Right renal pelvis (tissue), 4 donors: ENCODE measurements at places on chromosomes 4 and X.

DNA sequence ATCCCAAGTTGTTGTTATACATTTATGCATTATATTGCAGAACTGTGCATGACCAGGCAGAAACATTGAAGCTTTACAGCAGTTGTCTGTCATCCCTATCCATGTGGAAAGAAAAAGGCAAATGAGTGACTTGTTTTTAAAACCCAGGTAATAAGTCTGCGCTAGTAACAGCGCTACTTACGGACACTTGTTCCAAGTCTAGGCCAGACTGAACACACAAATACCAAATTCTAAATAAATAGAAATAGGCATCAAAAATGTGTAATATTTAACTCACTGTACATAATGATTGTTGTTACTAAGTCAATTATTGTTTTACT, 548 bp upstream of the MAML3 start:
- DNase-seq: no peak

GRCh38 chrX:72271812-72272211, 5.2 kb downstream of the RPS4X start:
- DNase-seq: no peak

DNA sequence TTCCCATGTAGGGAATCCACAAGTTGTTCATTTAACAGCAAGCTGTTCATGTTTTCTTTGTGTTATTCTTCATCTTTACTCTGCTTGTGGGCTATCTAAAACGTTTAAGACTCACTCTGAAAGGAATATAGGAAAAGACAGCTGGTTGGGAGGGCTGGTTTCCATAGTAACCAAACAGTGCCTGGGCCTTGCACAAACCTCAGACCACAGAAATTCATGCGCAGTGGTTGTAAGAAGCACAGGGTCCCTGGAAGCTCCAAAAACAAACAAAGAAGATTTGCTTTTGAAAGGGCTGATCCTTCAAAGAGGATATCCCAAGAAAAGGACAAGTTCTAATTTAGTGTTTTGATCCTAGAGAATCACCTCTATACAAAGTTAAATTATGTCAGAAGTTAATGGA, 7.8 kb downstream of the SERTM2 start:
- DNase-seq: peak; percentile 20

GRCh38 chrX:15834827-15835595, 19.6 kb downstream of the AP1S2 start:
- DNase-seq: no peak

DNA sequence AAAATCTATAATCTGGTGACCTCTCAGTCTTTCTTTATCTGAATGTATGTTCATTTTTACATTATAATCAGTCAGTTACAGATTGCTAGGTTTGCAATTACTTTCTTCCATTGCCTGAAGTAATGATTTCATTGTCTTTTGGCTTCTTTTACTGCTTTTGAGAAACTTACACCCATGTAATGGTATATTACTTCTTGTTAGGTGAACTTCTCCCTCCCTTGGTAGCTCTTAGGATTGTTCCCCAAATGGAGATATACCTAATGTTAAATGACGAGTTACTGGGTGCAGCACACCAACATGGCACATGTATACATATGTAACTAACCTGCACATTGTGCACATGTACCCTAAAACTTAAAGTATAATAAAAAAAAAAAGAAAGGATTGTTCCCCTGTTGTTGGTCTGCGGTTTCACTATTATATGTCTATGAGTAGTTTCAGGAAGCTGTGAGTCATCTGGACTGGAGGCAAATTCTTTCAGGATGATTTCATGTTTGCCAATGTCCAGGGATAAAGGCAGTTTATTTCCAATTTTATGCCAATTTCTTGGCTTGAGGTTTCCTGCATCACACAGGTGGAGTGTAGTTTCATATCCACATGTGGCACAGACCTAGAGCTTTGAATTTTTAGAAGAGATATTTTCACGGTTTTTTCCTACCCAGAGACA, 21.8 kb downstream of the SPANXC start:
- no peak for DNase-seq

DNA sequence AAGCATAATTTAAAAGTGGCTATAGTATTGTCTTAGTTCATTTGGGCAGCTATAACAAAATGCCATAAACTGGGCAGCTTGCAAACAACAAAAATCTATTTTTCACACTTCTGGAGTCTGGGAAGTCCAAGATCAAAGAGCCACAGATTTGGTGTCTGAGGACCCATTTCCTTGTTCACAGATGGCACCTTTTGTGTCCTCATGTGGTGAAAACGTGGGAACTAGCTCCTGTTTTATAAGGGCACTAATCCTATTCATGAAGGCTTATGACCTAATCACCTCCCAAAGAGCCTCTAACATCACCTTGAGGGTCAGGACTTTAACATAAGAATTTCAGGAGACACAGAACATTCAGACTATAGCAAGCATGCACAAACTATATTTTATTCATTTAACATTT, 126.5 kb upstream of the WDFY3 start:
- no peak for DNase-seq

DNA sequence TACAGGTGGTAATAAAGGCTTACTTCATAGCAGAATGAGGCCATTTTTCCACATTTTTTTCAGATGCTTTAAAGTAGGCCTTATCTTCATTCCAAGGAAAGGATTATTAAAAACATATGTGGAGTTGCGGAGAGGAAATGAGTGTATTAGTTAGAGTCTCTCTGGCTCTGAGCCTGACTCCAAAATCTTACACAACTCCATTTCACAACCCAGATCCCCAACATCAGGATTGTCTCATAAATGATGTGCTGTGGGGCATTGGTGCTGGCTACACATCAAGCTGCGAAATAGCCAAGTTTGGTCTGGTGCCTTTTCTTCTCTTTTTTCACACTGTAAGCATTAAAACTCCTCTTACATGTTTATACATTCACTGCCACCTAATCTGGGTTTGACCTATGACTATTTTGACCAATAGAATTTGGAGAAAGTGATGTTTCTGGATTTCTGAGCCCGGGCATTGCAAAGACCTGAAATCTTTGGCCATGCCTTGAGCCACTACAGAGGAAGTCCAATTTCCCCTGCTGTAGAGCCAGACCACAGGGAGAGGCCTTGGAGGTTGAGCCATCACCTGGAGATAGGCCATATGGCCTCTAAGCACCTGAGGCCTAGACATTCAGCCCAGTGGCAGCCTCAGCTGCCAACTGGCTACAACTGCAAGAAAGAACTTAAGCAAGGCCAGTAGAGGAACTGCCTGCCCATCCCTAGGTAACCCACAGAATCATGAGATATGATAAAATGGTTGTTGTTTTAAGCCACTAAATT, 16.7 kb upstream of the SOD3 start:
- DNase-seq: no peak

GRCh38 chr4:164467493-164467892, 286.4 kb upstream of the SMIM31 start:
- no peak for DNase-seq

DNA sequence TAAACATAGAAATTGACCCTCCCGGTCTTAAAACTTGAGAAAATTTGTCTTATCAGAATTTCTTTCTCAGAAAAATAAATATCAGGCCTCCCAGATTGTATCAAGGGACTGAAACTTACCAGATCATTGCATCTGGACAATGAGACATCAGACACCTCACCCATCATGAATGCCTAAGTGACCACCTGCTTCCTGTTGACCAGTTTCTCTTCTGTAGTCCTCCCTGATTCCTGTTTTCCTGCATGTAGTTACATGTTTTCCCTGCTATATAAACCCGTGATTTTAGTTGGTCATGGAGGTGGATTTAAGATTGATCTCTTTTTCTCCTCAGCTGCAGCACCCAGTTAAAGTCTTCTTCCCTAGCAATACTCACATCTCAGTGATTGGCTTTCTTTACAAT, 548.1 kb downstream of the PPP4R3C start:
- no peak for DNase-seq

DNA sequence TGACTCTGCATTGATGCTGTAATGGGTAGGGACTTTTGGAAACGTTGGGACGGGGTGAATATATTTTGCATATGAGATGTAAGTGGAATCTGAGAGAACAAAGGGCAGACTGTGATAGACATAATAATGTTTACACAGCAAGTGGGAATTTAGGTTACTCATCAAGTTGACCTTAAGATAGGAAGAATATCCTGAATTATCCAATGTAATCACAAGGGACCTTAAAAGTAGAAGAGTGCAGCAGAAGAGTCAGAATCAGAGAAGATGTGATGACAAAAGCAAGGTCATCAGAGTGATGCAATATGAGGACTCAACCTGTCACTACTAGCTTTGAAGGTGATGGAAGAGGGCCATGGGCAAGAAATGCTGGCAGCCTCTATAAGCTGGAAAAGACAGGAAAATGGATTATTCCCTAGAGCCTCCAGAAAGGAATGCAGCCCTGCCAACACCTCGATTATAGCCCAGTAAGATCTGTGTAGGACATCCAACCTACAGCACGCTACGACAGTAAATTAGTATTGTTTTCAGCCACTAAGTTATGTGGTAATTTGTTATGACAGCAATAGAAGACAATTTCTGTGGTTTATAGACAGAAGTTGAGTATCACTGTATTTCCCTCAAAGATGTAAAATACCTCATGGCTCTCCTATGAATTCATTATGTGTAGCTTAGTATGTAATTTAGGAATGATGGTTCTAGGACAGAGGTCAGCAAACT, 26.4 kb downstream of the MORC4 start:
- DNase-seq: no peak

- no peak for DNase-seq
These were observed 113.7 kb downstream of the BMP15 start for GRCh38 chrX:51024106-51024696.

GRCh38 chrX:19810802-19811201, 76.6 kb downstream of the SH3KBP1 start:
- DNase-seq: no peak

GRCh38 chr4:32135642-32136041, 1415.5 kb downstream of the PCDH7 start:
- DNase-seq: no peak

- DNase-seq: no peak
These were observed 39.8 kb upstream of the RBM47 start for GRCh38 chr4:40669504-40669903.

DNA sequence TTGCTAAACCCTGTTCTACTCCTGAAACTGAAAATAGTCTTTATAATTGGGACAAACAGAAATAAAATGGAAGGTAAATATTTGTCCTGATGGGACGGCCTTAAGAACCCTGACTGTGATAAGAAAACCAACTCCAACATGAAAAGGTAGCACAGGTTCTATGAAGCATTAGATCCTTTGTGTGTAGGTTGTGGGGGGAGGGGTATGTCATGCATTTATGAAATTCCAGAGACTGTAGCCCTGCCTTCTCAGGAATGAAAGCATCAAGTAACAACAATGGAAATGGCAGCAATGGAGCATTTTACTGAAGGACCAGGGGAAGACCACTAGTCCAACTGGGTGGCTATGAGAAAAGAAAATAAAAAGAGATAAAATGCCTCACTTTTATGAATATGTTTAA, 23.9 kb downstream of the CXXC4 start:
- DNase-seq: no peak

- no peak for DNase-seq
These were observed 194.7 kb downstream of the CPEB2 start for GRCh38 chr4:15197005-15197404.

GRCh38 chr4:96395747-96396146, 555.9 kb downstream of the PDHA2 start:
- DNase-seq: no peak

GRCh38 chrX:1398431-1399340, 6.8 kb upstream of the SLC25A6 start:
- DNase-seq: no peak

DNA sequence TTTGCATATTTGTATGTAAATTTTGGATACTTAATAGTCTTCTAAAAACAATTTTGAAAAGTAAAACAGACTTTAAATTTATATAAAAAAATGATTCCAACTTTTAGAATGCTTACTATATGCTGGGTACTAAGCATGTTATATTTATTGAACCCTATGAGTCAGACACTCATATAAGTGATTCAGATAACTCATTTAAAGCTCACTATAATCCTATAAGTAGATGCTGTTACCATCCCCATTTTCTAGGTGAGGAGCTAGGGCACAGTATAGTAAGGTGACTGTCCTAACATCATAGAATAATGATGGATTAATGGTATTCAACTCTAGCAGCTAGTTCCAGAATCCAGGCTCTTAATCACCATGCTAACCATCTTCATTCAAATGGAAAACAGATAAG, 877.0 kb upstream of the GRID2 start:
- no peak for DNase-seq

- DNase-seq: no peak
These were observed 15.9 kb downstream of the DHX15 start for GRCh38 chr4:24568425-24568824.

DNA sequence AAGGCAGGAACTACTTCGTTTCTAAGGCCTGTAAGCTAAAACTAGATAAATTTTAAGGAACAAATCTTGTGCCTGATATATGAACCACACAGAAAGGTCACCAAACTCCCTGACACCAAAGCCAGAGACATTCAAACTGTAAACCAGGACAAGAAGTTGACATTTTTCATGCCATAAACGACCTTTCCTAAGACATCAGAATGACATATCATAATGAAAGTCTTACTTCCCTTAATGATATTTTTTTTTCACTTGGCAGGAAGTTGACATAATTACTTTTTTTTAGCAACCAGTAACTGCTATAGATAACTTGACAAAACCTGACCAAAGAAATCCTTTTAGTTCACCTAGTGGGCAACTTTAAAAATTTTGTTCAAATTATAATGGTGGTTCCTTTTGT, 231.5 kb upstream of the AGTR2 start:
- DNase-seq: no peak

DNA sequence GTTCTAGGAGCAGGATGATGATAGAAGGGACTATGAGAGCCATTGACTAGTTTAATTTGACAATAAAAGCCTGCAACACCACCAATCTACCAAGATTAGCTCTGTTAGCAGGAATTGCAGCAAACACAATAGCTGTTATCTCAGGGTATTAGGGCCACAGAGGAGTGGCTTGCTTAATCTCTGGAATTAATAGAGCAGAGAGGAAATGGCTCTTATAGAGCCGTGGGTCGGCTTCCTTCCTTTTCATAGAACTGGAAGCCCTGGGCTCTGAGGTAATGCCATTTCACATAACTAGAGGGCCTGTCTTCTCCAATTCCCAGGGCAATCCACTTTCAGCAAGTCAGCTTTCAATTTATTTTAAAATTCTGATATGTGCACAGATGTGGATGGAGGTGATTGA, 83.0 kb downstream of the MAMLD1 start:
- DNase-seq: no peak

DNA sequence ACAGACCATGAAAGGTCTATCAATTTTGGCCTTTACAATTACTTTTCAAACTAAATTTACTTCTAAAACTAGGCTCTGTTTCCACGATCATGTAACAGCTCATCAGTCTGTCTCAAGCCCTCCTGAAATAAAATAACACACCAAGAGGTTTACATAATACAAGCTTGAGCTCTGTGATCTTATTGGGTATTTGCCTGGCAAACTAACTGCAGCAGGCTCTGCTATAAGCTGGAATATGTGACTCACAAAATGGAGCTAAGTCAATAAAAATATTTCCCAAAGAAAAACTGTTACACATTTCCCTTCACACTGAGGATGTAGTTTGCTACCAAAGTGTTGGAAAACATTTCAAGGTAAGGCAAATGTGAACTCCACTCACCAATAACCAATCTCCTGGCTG, 94.7 kb upstream of the GPM6B start:
- no peak for DNase-seq

GRCh38 chr4:176758731-176759130, 34.0 kb downstream of the VEGFC start:
- no peak for DNase-seq
